H9 (cell line): ENCODE measurements at places on chromosomes 2 and 18. TPM values are rescaled to one million over a fixed set of nuclear protein-coding genes. Genes with fewer than 3 reads are reported as not detected.

SPIRE1 gene
- total RNA-seq = 13.6 and 16.6 TPM in 2 replicates

PRR30 gene
- not detected in 2 replicates for total RNA-seq

EVX2 gene
- not detected in 2 replicates for total RNA-seq

- no peaks in the 10 kb centered on the region for H3K4me1 ChIP-seq
- no peak overlapping the region for H3K27ac ChIP-seq
- H3K4me3 ChIP-seq = no peak overlapping the region
- H3K27me3 ChIP-seq = no peaks in the 10 kb centered on the region
Observed at GRCh38 chr18:3148930-3149535, 70.7 kb downstream of the MYOM1 start.

DNA sequence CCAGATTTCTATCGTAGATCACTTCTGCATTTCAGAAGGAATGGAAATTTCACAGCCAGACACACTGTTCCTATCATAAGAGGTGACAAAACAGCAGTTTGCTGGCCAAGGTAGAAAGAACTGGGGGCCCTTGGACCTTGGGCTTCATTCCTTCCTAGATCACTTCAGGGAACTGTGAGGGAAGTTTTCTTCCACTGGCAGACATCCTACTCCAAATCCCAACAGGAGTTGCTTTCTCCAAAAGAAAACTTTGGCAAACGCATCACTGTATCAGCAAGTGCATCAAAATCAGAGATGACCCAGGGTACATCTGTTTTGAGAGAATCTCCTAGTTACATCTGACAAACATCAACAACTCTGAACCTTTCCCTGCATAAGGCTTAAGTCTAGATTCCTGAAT, 348.4 kb upstream of the KLHL29 start:
- no peaks in the 10 kb centered on the region for H3K36me3 ChIP-seq
- H3K27me3 ChIP-seq = no peaks in the 10 kb centered on the region
- DNase-seq = no peak
- no peak overlapping the region for H3K27ac ChIP-seq
- no peaks in the 10 kb centered on the region for H3K4me1 ChIP-seq

RAX gene
- 0.37 TPM in 1 of 2 replicates, not detected in the other for total RNA-seq

- no peaks in the 10 kb centered on the region for H3K36me3 ChIP-seq
- H3K27me3 ChIP-seq = no peaks in the 10 kb centered on the region
- no peak for DNase-seq
- no peaks in the 10 kb centered on the region for H3K4me1 ChIP-seq
- no peak overlapping the region for H3K27ac ChIP-seq
Observed at GRCh38 chr18:40382197-40382596, 1572.8 kb upstream of the PIK3C3 start.

DNA sequence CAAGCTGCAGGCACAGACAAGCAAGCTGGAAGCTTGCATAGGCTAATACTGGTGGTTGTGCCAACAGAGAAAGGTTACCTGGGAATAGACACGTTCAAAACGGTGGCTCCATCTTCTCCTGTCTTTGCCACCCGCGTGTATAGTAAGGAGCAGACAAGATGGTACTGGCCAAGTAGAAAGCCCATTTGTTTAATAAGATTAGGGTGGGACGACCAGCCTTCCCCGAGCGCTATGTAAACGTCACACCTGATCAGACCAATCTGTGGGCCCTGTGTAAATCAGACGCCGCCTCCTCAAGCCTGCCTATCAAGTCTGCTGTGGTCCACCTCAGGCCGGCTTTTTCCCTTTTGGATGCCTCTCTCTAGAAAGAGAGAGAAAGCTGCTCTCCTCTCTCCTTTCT, 189.2 kb downstream of the LAMA1 start:
- no peaks in the 10 kb centered on the region for H3K27me3 ChIP-seq
- H3K27ac ChIP-seq = no peak overlapping the region
- no peak for DNase-seq
- no peak overlapping the region for H3K4me3 ChIP-seq
- no peaks in the 10 kb centered on the region for H3K36me3 ChIP-seq

DNA sequence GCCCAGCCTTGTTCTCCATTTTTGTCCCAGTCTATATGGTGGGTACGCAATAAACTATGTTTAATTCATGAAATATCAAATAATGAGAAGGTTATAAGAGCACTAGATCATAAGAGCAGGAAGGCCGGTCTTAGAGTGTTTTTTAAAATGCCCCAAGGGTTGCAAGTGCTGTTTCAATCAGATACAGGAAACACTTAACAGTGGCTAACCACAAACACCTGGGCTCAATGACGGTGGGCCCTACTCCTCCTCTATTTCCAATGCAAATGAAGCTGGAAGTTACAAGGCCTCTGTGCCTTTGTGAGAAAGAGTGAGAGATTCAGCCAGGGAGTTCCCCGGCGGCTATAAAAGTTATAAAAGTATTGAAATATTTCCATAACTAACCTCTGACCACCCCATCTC, 18.9 kb upstream of the WDR33 start:
- H3K36me3 ChIP-seq = peaks cover 27% of the 10 kb centered on the region
- peak overlapping the region; percentile 93 for H3K27ac ChIP-seq
- H3K4me1 ChIP-seq = peaks cover 4% of the 10 kb centered on the region; the same call in 1 of the 2 replicates
- no peaks in the 10 kb centered on the region for H3K27me3 ChIP-seq

DNA sequence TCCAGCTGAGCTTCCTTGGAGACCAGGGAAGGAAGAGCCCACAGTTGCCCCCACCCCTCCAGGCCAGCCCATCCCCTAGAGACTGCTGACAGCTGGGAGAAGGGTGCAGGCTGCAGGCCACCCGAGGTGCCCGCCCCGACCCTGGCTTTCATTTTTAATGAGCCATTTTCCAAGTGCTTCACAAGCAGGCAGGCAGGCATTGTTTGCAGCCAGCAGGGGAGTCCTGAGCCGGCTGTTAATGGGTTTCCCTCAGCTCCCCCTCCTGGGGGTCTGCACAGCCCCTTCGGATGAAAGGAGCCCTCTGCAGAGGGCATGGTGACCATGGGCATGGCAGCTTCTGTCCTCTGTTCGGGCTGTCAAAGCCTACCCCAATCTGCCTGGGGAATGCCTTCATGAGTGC, 94.5 kb downstream of the ZBTB7C start:
- H3K4me1 ChIP-seq = peaks cover 5% of the 10 kb centered on the region; the same call in 1 of the 2 replicates
- H3K27ac ChIP-seq = no peak overlapping the region
- peak; percentile 46 for DNase-seq
- H3K36me3 ChIP-seq = no peaks in the 10 kb centered on the region
- no peaks in the 10 kb centered on the region for H3K27me3 ChIP-seq

IL36G gene
- not detected in 2 replicates for total RNA-seq

DNA sequence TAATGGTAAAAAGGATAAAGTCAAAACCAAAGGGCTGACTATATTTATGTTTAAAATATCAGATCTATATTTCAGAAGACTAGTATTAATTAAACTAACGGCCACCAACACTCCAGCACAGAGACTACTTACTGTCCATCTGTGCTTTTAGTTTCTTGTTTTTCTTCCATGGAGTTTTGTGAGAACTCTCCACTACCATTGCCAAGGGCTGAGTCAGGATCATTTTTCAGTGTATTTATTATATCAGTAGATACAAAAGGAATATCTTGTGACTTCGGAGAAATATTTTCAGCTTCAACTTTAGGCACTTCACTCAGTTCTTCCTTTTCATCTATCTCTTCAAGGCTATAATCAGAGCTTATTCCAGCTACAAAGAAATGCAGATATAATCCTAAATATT, 79.1 kb upstream of the GRB14 start:
- DNase-seq = no peak
- no peaks in the 10 kb centered on the region for H3K36me3 ChIP-seq
- no peak overlapping the region for H3K4me3 ChIP-seq
